ENCODE measurements at places on chromosomes 2 and 18. TPM values are rescaled to one million over a fixed set of nuclear protein-coding genes. Genes with fewer than 3 reads are reported as not detected.
A peak's percentile ranks its signal among the peaks of the same experiment; 100 is the strongest.

TRPM8 gene
- not detected for total RNA-seq

DNA sequence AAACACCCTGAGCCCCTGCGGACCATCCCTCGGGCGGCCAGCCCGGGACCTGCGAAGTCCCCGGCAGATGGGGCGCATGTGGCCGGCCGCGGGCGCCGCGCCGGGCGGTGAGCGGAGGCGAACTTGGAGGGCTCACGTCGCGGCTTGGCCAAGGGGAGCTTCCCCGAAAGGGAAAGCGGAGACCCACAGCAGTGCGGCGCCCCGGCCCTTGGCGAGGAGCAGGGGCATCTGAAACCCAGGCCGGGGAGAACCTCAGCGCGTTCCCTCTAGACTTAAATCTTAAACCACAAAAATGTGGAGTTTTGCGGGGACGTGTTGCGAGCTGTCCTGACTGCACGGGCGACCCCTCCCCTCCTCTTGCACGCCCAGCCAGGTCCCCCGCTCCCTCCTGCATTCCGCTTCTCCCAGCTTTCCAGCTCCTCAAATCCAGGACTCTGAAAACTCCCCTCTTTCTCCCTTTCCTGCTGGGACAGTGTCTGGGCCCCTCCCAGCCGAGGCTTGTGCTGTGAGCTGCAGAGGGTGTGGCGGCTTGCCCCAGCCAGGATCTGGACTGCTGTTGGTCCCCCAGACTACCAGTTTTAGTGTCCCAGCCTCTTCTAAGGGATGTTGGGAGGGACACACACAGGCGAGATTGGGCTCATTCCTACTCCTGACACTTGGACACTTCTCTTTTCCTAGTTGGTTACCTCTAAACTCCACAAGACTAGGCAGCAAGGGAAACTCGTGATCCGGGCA, 1.3 kb downstream of the FMNL2 start:
- peak overlapping the region; percentile 72 for H3K27ac ChIP-seq
- H3K36me3 ChIP-seq, result no peaks in the 10 kb centered on the region
- H3K27me3 ChIP-seq, result peaks cover 43% of the 10 kb centered on the region
- peak overlapping the region; percentile 84 for H3K4me3 ChIP-seq
- DNase-seq, result peak; percentile 71
- H3K4me1 ChIP-seq, result peaks cover 11% of the 10 kb centered on the region

- peak; percentile 74 for DNase-seq
- peak overlapping the region; percentile 42 for H3K4me3 ChIP-seq
- no peak overlapping the region for H3K27ac ChIP-seq
- no peaks in the 10 kb centered on the region for H3K36me3 ChIP-seq
- peaks cover 6% of the 10 kb centered on the region for H3K27me3 ChIP-seq
These were observed 51.5 kb downstream of the PLEKHB2 start for GRCh38 chr2:131156452-131157149.

- DNase-seq, result peak; percentile 85
- no peak overlapping the region for H3K4me3 ChIP-seq
- peaks cover 37% of the 10 kb centered on the region for H3K27me3 ChIP-seq
- H3K4me1 ChIP-seq, result no peaks in the 10 kb centered on the region
- H3K36me3 ChIP-seq, result no peaks in the 10 kb centered on the region
These were observed 37.8 kb upstream of the MRPL19 start for GRCh38 chr2:75608684-75609333.

GRCh38 chr2:191066197-191066918, 52.4 kb upstream of the STAT1 start:
- H3K36me3 ChIP-seq, result peaks cover 50% of the 10 kb centered on the region
- peak overlapping the region; percentile 92 for H3K27ac ChIP-seq
- H3K4me1 ChIP-seq, result peaks cover 76% of the 10 kb centered on the region
- H3K27me3 ChIP-seq, result no peaks in the 10 kb centered on the region
- peak overlapping the region; percentile 88 for H3K4me3 ChIP-seq
- peak; percentile 75 for DNase-seq

Measured in activated CD4-positive, alpha-beta T cell treated with anti-CD3 and anti-CD28 coated beads, Interleukin-2, amount 10 ng/mL, durations not matched to agents 24 days and 14 days (primary cell).